Activated CD8-positive, alpha-beta memory T cell treated with anti-CD3 and anti-CD28 coated beads for 1 hour (primary cell): ENCODE measurements at places on chromosomes 3 and 15.

DNA sequence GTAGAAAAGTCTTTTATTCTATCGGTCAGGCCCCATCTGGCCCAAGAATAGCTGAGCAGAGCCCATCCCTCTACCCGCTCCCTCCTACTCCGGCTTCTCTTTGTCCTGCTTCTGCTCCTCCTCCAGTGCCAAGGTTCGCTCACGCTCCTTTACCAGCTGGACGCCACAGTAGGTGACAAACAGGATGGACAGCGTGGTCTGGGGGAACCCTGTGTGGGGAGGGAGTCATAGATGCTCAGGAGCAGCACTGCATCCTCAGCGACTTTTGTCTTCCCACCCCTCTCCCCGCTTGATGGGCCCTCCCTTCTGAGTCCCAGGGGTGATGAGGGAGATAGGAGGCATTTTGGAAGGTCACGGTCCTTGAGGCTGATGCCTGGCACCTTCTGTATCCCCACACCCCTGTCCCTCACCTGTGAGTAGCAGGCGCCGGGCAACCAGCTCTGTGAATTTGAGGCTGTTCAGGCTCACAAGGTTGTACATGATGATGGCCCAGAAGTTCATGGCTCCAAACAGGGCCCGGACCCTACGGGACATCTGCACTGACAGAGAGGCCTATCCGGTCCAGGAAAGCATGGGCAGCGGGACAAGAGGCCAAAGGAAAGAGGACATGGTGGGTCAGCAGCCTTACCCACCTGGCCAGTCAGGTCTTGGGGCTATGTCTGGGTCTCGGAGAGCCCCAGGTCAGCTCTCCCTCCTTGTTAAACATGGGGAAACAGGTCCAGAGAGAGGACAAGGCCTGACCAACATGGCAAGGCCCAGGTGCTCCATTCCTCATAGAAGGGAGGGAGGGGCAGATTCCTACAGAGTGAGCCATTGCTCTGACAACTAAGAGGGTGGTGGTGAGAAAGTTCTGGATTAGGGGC, 7.6 kb downstream of the KLHL40 start:
- no peak for DNase-seq

DNA sequence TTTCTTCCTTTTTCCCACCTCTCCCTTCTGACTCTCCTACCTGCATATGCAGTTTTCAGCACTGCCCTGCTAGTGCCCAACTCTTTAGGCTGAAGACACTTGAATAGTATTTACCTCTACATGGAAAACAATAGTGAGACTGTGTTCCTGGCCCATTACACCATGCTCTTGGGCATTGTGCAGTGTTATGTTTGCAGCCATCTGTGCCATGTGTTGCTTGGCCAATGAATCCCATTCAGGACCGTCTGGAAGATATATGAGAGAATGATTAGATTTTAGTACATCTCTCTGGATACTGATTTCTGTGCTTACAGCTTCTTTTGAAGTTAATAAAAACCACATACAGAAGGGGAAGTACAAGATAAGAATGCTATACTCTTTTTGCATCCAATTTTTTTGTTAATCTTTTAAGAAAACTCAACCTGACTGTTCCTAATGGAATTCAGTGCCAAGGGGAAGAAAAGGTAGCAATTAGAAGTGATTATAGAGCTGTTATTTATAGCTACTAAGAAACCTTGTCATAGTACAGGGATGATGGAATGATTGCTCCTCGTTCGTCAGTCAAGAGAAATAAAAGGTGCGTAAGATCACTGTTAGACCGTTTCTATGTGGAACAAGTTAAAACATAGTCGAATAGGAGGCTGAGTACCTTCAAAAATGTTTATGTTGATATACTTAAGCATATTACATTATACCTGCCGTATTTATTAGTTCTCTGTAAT, 58.9 kb downstream of the TMEM41A start:
- no peak for DNase-seq

GRCh38 chr3:126752303-126753190, 48.5 kb downstream of the CHCHD6 start:
- peak; percentile 19 for DNase-seq

GRCh38 chr15:68983961-68984481, 30.5 kb upstream of the NOX5 start:
- DNase-seq = no peak

DNA sequence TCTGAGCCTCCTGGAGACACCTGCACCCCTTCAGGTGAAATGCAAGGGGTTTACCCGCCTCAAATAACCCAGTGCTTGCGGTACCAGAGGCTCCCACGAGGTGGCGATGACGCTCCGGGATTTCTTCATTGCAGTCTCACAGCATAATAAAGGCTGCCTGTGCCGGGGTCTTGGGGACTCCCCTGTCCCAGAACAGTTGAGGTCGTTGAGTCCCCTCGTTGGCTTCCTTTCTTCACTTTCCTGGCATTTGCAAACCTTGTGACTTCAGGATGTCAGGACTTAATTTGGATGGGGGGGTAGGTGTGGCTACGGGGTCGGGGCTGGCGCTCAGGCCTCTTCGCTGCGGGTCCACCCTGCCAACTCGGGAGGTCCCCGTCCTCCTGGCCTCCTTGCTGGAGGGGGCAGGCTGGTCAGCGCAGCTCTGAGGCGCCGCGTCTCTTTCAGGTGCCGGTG, 1.3 kb downstream of the GNAT1 start:
- DNase-seq = peak; percentile 64

GRCh38 chr3:30273304-30274072, 332.9 kb upstream of the TGFBR2 start:
- no peak for DNase-seq

- DNase-seq = no peak
Measured at GRCh38 chr3:27049792-27050191, 319.4 kb downstream of the NEK10 start.

- no peak for DNase-seq
Measured at GRCh38 chr3:96961576-96961975, 147.2 kb downstream of the EPHA6 start.

DNA sequence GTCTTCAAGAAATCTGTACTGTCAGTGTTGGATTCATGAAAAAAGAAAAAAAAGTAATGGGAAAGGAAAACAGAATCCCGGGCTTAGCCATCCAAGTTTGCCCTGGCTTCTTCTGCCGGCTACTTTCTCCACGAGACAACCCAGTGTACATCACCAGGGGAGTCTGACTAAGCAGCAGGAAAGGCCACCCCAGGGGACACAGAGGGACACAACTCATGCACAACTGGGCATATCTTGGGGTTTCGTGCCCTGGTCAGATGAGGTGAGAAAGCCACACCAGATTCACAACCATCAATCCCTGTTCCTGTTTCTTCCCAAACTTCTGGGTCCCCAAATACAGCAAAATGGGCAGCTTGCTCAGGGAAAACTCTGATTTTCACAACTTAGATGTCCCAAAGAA, 33.2 kb downstream of the ADAMTS17 start:
- no peak for DNase-seq

DNA sequence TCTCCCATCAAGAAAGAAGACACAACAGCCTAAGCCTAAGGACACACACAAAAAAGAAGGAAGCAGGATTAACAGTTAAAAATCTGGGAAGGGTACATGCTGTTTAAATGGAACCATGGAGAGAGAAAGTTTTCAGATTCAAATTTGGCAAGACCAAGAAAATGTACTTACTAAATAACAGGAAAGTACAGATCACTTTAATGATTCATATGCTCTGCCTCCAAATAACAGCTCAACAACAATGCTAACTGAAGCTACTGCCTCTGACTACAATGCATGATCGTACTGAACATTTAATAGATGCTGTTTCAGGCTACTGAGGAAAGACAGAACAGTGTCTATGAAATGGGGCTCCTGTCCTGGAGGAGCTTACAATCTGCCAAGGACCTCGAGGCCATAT, 8.4 kb upstream of the NMB start:
- no peak for DNase-seq

DNA sequence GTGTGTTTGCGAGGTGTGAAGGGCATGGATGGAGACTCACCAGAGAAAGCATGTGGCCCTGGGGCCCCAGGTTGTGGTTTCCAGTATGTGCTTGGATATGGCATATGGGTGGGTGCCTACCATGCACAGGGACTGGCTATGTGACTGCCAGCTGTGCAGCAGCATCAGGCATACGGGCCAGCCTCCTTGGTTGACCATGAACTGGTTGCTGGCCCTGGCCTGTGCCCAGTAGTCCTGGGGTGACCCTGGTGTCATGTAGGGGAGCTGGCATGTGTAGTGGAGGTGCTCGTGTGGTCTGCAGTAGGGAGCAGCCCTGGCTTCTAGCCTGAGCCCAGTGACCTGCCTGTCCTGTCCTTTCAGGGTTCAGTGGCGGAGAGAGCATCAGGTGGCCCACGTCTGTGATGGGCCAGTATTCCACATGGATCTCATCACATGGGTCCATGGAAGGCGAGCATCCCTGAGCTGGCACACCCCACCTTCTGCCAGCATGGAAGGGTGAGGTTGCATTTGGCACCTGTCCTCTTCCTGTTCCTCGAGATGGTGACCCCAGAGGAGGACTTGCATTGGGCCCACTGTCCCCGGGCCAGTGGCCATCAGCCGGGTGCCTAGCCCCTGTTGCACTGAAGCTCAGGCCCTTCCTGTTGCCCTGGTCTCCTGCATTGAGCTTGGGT, 228.9 kb downstream of the SNRPN start:
- DNase-seq = no peak

DNA sequence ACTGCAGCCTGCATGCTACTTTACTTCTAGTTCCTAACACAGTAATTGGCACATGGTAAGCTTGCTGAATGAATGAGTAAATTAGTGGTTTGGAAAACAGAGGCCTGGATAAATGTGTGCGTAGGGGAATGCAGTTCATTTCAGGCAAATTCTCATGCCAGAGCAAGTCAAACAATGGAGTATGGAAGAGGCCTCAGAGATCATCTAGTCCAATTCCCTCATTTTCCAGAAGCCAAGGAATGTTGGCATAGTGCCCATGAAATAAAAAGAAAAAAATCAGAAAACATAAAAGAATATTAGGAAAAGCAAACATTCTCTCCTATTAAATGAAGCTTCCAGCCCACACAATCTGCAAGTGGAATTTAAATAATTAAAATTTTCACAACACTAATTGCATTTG, 92.4 kb downstream of the MB21D2 start:
- DNase-seq = no peak

GRCh38 chr15:72005483-72005882, 112.5 kb downstream of the MYO9A start:
- DNase-seq = no peak

DNA sequence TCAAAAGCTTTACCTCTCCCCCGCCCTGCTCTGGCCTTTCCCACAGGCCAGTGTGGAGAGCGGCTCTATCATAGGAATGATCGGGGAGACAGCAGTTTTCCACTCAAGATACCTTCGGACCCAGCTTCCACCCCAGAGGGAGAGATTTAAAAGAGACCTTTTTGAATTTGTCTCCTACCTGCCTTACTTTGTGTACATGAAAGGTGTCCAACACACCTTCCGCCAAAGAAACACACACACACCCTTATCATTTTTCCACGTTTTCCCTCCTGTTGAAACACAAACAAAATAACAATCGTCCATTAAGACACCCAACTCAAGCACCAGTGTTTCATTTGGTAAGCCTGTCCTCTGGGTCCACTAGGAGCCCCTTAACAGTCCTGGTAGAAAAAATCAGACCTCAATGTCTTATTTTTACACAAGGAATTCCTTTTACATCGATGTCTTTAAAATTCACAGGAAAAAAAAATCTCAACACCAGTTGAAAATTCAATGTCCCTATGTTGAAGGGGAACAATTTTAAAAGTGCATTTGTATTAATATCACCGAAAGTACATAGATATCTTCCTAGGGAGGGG, 4.0 kb downstream of the HES1 start:
- DNase-seq = no peak

DNA sequence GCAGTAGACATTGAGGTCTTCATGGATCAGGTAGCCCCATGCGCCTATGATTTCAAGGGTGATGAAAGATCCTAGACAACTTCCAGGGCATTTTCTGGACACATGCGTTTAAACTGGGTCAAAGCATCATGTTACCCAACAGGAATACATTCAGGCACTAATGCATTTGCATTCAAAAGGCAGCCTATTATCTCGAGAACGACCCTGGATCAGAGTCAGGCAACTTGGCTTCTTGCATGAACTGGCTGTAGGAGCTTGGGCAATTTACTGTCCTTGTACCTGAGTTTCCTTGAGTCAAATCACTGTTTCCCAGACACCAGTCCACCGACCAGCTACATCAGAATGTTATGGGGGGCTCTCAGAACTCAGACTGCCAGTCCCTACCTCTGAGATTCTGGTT, 51.5 kb upstream of the CHST2 start:
- DNase-seq = no peak
